ENCODE measurements at places on chromosomes 1 and 21.

DNA sequence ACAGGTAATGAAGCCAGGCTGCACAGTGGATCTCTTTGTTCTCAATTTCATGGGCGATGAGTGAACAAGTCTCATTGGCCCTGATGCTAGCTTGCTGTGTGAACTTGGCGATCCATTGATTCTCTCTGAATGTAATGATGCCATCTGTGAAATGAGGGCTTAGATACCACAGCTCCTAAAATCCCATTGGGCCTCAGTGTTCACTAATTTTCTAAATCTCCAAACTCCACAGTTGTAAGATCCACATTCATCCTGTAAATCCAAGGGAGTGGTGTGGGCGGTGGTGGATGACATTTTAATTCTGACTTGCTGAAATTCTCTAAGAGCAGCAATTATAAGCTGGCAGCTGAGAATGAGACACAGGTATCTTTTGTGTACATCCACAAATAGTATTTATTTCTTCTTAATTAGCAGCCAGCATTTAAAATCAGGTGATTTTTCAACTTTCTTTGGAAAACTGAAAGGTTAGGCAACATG lies 9.6 kb upstream of the ACTL8 start:
- no peak for DNase-seq

GRCh38 chr1:3430406-3430805 lies 24.1 kb upstream of the ARHGEF16 start:
- DNase-seq, result no peak

DNA sequence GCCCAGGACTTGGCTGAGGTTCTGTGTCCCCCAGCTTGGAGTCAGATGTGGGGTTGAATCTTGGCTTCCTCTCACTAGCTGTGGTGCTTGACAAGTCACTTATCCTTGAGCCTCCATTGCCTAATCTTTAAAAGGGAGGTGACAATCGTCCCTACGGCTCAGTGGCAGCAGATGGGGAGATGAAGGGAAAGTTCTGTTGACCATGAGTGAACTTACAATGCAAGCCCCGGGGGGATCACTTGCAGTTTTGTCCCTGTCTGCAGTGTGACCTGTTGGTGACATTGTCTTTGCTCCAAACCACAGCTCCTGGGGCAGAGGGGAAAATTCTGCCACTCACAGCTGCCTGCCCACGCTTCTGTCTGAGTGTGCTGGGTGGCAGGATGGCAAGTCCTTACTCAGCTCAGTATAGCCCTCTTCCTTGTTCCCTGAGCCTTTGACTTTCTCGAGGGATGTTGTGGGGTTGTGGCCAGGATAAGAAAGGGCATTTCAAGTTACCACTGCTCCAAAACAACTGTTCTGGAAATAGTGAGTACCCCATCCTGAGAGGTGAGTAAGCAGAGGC lies 1.7 kb downstream of the PCSK9 start:
- DNase-seq, result no peak

- no peak for DNase-seq
Observed at GRCh38 chr21:15027056-15027455, 37.7 kb downstream of the NRIP1 start.

- DNase-seq, result no peak
Observed at GRCh38 chr1:176949033-176949662, 215.4 kb downstream of the ASTN1 start.

- no peak for DNase-seq
Observed at GRCh38 chr1:210828996-210829596, 304.9 kb downstream of the KCNH1 start.

- no peak for DNase-seq
Observed at GRCh38 chr1:202245391-202245790, 51.8 kb downstream of the LGR6 start.

DNA sequence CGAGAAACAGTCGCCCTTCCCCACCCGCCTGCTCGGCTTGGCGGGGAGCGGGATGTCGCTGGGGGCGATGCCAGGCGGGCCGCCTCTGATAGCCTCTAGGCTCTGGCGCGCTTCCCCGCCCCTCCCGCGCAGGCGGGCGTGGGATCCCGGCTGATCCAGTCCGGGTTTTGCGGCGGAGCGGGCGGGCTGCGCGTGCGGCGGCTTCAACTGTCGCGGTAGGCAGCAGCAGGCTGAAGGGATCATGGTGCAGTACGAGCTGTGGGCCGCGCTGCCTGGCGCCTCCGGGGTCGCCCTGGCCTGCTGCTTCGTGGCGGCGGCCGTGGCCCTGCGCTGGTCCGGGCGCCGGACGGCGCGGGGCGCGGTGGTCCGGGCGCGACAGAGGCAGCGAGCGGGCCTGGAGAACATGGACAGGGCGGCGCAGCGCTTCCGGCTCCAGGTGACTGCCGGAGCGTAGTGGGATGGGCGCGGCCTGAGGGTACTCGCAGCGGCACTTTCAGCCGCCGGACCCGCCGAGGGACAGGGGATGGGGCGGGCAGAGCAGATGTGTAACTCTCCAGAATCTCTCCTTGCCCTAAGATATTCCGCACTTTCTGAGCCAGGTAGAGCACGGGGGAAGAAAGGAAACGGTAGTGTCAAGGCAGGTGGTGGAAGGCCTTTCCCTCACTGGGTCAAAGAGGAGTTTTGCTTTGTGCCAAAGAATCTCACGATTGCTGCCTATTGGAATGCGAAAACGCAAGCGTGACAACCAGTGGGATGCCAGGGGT lies at the start of gene FAAH:
Gene FAAH (plus strand): TSS at position 210 of the 764 bp plus-strand sequence. CDS start 32 bp downstream, at position 242.
- no peak for DNase-seq

- no peak for DNase-seq
Observed at GRCh38 chr1:71634159-71634558, 553.3 kb upstream of the ZRANB2 start.

GRCh38 chr1:184539580-184539979 lies 152.8 kb downstream of the C1orf21 start:
- no peak for DNase-seq

- no peak for DNase-seq
Observed at GRCh38 chr1:241771117-241771516, 76.9 kb upstream of the EXO1 start.

DNA sequence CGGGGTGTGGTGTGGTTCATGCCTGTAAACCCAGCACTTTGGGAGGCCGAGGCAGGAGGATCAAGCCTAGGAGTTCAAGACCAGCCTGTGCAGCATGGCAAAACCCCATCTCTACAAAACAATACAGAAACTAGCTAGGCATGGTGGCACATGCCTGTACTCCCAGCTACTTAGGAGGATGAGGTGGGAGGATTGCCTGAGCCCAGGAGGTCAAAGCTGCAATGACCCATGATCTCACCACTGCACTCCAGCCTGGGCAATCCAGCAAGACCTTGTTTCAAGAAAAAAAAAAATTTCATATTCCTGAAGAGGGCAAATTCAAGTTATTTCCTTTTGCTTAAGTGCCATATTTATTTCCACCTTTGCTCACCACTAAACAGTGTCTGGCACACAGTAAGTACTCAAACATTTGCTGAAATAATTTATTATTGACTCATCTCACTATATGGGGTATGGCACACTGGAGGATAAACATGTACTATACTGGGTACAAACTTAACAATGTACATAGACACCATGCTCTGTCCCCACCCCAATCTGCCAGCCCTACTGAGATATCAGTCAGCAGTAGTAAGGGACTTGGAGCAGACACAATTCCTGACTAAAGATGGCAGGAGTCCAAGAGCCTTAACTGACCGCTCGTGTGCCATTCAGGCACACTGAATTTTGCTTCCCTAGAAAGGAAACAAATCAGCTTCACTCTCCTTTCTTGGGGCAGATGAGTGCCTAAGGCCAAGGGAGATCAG lies 15.5 kb downstream of the MEAF6 start:
- no peak for DNase-seq

GRCh38 chr21:21039624-21040170 lies 41.5 kb downstream of the NCAM2 start:
- DNase-seq, result no peak

DNA sequence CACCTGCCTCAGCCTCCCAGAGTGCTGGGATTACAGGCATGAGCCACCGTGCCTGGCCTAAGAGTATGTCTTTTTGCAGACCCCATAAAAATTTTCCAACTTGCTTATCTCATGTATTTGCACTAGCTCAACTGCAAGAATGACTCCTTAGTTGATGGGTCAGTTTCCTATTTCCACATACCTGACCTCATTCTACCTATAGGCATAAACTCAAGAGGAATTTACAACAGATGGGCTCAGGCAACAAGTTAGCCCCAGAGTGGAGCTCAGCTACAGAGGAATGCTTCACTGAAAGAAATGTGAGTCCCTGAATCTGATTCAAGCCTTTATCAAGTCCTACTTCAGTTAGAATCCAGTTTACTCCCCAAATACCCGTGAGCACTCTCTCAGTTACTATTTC lies 5.3 kb upstream of the SLC37A1 start:
- DNase-seq, result no peak

DNA sequence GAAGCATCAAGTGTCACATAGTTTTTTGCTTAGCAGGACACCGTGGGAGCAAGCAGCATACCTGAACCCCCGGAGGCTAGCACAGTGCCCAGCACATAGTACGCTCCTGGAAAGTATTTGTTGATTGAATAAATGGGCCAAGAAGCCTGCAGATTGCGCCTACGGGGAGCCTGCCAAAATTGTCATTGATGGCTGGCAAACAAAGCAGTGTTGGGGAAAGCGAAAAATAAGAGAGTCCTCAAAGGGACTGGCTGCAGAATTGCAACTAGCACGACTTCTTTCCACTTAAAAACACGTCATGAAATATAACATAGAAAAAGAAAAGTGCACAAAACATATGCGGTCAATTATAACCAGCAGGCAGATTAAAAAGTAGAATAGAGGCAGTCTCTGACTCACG lies 125.2 kb upstream of the GALNT2 start:
- DNase-seq, result no peak

DNA sequence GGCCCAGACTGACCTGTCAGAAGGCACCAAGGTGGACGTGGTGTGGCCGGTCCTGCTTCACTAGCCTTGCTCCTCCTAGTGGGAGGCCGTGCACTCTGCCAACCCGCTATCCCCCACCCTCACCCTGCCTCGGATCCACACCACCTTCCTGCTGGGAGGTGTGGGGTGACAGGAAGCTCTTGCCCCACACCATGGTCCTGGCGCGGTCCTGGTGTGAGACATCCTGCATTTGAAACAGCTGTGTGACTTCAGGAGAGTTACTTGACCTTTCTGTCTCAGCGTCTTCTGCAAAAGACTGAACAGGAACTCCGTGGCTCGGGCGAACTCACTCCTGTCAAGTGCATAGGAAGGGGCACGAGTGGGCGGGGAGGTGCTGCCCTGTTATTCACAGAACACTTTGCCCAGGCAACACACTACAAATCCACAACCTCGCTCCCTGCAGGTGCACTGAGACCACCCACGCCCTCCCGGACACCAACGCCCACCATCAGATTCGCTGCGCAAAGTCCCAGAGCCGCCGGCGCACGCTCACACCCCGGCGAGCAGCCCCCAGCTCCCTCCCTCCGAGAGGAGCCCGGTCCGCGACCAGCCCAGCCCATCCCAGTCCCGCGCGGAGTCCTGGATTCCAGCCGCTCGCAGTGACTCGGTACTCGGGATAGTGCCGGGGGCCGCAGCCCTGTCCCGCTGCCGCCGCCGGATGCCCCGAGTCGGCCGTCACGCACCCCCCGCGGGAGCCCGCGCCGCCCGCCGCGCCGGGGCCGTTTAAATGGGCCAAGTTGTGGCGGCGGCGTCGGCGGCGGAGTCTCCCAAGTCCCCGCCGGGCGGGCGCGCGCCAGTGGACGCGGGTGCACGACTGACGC lies at the start of gene SAMD11:
Gene SAMD11 (plus strand): TSS at position 793 of the 860 bp plus-strand sequence. CDS start 509 bp downstream, outside the sequence.
- DNase-seq, result peak; percentile 61

- no peak for DNase-seq
Observed at GRCh38 chr1:107767156-107767582, 197.8 kb downstream of the VAV3 start.

DNA sequence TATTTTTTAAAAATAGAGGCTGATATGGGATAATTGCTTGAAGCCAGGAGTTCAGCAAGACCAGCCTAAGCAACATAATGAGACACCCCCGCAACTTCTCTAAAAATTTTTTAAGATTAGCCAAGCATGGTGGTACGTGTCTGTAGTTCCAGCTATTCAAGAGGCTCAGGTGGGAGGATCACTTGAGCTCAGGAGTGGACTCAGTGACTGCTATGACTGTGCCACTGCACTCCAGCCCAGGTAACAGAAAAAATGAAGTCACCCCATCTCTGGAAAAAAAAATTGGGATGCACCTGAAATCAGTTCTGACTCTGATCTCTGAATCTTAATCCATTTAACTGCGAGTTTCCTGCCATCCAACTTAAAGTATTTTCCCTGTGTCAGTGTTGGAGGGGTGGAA lies 124.2 kb downstream of the MRPS6 start:
- DNase-seq, result no peak

Measured in AG09319 (cell line).